ENCODE measurements at places on chromosomes 3 and 15.

DNA sequence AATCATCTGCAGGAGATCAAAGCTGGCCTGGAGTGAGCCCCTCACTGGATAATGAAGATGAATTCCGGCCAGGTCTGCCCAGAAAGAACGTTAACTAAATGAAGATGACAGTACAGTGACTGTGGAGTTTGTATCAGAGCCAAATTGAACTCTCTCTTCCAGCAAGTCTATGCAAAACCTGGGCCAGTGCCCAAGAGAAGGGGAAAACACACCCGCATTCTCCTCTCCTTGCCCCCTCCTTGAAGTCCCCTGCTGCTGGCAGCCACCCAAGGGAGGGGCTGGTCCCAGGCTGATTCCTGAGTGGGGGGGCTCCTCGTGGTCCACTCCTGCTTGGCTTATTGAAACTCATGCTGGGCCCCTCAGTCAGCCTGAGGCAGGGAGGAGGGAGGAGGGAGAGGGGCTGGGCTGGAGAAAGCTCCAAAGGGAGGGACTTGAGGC is 155.7 kb downstream of the RAB11A start:
- DNase-seq: no peak

DNA sequence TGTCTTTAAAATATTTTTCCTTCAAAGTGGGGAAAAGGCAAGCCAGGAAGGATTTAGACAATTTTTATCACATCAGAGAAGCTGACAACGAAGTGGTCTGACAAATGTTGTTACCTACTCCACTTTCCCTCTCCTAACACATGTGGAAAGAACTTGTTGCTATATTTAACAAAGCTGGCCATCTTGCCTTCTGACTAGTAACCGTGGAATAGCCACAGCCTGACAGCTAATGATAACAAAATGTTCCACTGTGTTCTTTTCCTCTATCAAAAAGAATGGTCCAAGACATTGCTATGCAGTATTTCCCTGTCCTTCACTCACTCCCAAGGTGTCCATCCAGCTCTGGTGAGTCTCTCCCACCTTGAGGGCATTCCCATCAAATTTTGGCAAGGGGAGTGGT is 481.4 kb upstream of the THBS1 start:
- no peak for DNase-seq

DNA sequence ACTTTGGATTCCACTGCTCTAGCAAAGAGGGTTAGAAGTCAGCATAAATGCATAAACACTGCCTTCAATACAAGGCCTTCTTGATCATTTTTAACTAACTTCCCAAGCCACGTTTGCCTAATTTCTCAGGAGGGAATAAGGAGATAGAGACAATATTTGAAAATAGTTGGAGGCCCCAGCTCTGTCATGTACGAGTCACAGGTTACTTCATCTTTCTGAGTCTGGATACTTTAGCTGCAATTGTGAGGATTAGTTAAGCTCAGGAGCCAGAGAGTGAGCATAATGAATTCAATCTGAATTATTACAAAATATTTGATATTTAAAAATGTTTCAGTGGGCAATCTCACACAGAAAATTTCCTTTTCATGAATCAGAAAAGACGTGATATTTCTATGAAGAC is 298.9 kb downstream of the SHOX2 start:
- no peak for DNase-seq

- no peak for DNase-seq
These were observed 23.0 kb downstream of the CRYGS start for GRCh38 chr3:186520957-186521842.

DNA sequence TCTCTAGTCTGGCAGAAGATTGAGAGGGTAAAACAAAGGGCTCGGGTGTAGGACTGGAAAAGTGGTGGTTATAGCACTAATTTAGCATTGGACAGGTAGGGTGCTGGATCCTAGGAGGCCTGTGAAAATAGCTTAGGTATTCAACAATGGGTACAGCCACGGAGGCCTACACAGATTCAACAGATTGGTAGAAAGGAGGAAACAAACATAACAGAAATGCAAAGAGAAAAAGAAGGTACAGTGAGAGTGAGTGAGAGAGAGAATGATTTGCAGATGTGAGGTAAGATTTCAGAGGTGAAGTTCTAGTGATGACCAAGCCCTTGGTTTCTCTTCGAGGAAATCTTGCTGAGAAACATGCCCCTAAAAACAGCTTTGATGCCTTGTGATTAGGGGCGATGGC is 37.9 kb downstream of the ADIPOQ start:
- no peak for DNase-seq

GRCh38 chr15:70088887-70089691 is 8.6 kb downstream of the TLE3 start:
- no peak for DNase-seq

DNA sequence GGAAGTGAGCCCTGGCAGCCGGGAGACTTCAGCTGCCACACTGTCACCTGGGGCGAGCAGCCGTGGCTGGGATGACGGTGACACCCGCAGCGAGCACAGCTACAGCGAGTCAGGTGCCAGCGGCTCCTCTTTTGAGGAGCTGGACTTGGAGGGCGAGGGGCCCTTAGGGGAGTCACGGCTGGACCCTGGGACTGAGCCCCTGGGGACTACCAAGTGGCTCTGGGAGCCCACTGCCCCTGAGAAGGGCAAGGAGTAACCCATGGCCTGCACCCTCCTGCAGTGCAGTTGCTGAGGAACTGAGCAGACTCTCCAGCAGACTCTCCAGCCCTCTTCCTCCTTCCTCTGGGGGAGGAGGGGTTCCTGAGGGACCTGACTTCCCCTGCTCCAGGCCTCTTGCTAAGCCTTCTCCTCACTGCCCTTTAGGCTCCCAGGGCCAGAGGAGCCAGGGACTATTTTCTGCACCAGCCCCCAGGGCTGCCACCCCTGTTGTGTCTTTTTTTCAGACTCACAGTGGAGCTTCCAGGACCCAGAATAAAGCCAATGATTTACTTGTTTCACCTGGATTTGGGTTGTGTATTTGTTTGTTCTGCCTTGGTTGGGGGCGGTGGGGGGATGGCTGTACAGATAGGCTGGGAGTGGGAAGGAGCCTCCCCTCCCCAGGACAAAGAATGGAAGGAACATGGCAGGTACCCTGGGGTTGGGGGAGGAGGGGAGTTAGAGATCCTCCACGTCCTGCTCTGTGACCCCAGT is 2.9 kb upstream of the GRM2 start:
- no peak for DNase-seq

- DNase-seq: no peak
These were observed 115.6 kb downstream of the EOMES start for GRCh38 chr3:27606537-27606936.

GRCh38 chr3:148269816-148270215 is 427.9 kb upstream of the AGTR1 start:
- DNase-seq: peak; percentile 17

DNA sequence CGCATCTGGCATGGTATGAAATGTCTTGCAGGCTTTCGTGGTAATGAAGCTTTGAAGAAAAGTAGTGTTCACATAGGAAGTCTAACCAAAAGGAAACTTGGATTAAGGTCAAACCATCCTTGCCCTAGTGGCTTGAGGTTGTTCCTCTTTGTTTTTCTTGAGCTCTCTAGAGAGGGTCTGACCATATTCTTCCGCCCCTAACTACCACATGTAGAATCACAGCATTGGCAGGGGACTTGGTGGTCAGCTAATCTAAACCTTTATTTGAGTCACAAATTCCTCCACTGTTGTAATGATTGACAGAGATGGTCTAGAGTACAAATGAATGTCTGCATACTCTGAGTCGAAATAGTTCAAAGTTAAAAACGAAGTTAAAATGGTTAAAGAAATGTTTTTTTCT is 39.1 kb upstream of the PHLDB2 start:
- no peak for DNase-seq

- no peak for DNase-seq
These were observed 113.8 kb downstream of the FRMD5 start for GRCh38 chr15:44081026-44082013.

- no peak for DNase-seq
These were observed 8.8 kb downstream of the KLF15 start for GRCh38 chr3:126348308-126348920.

DNA sequence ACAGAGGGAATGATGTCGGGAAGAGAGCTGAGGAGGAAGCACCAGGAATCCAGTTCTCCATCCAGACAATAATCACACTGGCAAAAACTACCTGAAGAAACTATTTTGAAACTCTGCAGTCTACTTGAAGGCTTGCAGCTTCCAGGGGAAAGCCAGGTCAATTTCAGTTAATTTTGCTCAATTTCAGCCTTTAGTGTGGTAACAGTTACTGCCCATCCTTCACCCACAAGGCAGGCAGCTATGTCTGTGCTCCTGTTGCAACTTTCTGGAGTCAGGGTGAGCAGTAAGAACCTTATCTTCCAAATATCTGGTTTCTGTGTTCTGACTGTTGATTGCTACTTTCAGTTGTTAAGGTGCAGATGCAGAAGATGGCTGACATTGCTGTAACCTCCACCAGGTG is 221.7 kb downstream of the ADAMTS17 start:
- no peak for DNase-seq

GRCh38 chr3:129596194-129597086 is 10.0 kb downstream of the PLXND1 start:
- peak; percentile 81 for DNase-seq

- DNase-seq: no peak
These were observed 224.2 kb downstream of the CNTN3 start for GRCh38 chr3:74390121-74390877.

- DNase-seq: no peak
These were observed 1.9 kb downstream of the FGF7 start for GRCh38 chr15:49424954-49425353.

DNA sequence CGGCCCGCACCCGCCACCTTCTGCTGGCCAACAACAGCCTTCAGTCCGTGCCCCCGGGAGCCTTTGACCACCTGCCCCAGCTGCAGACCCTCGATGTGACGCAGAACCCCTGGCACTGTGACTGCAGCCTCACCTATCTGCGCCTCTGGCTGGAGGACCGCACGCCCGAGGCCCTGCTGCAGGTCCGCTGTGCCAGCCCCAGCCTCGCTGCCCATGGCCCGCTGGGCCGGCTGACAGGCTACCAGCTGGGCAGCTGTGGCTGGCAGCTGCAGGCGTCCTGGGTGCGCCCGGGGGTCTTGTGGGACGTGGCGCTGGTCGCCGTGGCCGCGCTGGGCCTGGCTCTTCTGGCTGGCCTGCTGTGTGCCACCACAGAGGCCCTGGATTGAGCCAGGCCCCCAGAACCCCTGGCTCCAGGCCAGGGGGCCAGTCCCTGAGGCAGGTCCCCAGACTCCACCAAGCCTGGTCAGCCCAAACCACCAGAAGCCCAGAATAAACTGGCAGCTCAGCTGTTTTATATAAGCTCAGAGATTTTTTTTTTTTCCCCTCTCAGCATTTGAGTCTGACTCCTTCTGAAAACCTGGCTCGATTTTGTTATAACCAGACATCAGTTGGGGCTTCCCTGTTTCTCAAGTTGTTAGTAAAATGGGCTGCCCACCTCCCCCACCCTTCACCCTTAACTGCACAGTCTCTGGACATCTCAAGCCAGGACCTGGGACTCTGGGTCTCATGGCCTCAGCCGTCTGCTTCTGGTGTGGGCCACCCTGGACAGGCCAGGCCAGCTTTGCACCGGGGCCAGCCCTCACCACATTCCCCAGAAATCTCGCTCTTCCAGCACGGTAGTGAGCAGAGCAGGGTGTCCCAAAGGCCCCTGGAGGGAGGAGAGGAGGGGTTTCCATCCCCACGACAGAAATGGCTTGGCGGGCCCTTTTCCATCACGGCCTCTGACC is 1.6 kb downstream of the GP9 start:
- no peak for DNase-seq

GRCh38 chr3:197008436-197009209 is 21.0 kb downstream of the MELTF start:
- no peak for DNase-seq

DNA sequence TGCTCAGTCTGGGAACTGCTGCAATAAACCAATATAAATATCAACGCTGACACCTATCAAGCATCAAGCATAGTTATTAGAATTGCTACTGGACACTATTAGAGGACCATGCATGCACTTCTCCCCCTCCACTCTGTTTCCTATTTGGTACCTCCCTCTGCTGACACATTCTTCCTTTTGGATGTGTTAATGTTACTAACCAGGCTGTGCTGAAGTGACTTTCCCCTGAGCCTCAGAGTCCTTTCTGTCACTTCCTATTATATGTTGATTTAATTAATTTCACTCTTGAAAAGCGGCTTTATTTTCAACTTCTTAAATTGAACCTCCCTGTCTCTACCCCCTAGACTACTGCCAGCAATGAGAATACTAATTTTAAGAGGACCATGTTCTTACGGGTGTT is 379.1 kb downstream of the MCTP2 start:
- no peak for DNase-seq

DNA sequence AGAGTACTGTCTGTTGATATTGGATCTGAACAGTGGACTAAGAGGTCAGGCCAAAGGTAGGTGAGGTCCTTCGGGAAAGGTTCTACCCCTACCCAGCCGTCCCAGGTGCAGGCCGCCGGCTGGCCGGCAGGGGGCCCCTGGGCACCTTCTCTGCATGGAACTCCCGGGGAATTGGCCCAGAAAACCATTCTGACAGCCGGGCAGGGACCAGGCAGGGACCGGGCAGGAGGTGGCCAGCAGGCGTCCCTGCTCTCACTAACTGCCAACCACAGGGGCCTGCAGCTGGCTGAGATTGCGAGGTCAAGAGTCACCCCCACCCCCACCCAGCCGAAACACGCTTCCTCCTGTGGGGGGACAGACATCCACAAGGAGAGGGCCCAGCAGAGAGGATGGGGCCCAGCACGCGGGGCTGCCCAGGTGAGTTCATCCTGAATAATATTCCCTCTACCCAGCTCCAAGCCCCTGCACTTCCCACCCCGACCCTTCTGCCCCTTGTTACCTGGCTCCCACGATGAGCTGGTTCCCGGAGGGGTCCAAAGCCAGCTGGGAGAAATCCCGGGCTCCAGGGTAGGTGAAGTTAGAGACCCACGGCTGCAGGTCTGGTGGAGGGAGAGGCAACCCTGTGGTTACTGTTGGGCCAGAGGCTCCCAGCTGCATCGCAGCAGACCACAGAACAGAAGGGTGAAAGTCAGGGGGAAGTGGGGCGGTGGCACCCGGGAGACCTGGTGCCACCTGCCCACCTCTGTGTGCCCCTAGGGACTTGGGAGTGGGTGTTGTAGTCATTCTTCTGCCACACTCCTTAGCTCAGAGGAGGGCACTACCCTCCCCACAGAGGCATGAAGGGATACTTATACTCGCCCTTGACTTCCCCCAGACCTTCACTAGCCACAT is 84.4 kb downstream of the SEMA5B start:
- DNase-seq: peak; percentile 68

- no peak for DNase-seq
These were observed 473.6 kb downstream of the FOXP1 start for GRCh38 chr3:71109977-71110285.

DNA sequence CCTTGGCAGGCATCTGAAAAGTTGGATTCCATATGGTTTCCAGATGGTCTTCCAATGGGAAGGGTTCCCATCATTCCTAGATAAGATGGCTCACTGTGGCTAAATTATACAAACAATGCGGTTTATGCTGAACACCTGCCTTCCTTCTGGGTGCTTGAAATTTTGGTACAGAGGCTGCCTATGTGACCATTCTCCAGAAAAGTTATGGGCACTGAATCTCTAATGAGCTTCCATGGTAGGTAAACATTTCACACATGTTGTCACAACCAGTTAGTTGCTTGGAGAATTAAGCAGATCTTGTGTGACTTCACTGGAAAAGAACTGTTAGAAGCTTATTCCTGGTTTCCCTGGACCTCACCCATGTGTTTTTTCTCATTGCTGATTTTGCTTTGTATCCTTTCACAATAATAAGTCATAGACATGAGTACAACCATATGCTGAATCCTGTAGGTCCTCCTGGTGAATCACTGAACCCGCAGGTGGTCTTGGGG is 30.1 kb downstream of the PLOD2 start:
- DNase-seq: no peak

All from SW480 (cell line).